IMR-90 (cell line): ENCODE measurements at places on chromosomes 7 and 10. TPM values are rescaled to one million over a fixed set of nuclear protein-coding genes. Genes with fewer than 3 reads are reported as not detected.

ZNF239 gene
- 10.8 and 12.7 TPM in 2 replicates for total RNA-seq

SH2D4B gene
- not detected in 2 replicates for total RNA-seq

FAM25A gene
- total RNA-seq: not detected in 2 replicates

DNA sequence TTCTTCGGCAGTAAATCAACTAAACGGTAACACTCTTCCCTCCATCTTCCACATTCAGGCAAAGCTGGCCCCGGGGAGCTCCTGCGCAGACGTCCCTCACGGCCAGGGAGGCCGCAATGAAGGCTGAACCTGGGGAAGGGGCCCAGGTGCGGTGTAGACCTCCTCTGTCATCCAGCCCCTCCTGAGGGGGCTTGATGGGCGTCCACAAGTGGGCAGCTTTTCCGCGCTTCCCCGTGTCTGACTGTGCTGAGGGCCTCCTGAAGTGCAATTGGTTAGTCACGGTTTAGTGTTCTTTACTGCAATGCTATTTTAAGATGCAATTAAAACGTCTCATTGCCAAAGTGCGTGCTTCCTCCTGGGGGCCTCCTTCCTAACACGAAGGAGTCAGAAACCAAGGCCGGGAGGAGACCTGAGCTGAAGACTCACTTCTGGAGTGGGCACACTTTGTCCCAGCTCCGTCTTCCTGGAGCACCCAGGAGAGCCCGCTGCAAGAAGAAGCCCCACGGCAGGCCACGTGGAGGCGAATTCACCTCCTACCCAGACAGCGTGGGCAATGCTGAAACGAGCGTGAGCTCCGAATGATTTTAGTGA lies 173.3 kb downstream of the ELFN1 start:
- peak; percentile 12 for DNase-seq

DNA sequence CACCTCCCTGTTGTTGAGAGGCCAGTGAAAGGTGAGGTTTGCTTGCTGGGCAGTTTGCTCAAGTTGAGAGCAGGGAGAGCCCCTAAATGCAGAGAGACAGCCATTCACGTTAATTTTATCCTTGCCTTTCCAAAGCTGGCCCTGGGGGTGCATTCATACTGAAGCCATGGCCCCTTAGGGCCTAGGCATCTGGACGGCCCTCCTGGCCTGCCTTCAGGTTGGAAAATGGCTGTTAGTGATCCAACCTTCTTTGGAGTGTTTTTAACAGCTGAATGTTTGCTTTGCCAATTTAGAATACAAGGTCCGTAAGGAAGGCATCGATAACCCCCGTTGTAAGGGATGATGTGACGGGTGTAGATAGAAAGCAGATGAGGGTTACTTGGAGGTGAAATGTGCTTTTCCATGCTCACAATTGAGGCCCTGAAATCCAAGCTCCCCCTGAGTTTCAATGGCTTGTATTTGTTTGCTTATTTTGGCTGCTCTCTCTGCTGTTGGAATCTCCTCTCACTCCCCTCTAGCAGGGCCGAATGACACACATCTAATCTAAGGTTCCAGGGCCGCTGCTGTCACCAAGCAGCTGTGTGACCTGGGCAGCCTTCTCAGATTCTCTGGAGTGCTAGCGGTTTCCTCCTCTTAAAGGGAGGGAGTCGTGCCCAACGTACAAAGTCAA lies 171.6 kb upstream of the MKI67 start:
- no peak for DNase-seq

GRCh38 chr7:157607218-157607617 lies 270.4 kb downstream of the DNAJB6 start:
- no peak for DNase-seq
